ENCODE measurements at places on chromosomes 2 and 18.

DNA sequence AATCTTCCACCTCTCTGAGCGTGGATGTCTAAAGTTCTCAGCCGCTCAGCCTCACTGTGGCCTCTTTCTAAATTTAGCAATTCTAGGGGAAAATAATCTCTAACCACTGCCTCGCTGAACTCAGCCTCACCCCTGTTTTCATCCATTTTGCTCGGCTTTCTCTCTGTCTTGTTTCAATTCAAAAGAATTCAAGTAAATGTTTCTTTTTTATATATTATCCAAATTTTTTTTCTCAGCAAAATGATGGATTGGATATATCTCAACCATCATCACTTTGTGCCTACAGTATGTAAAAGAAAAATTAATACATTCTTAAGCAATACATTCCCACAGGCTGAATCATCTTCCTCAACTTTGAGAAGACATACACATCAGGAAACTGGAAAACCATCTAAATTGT, 24.0 kb upstream of the GALNT5 start:
- no peak for DNase-seq

DNA sequence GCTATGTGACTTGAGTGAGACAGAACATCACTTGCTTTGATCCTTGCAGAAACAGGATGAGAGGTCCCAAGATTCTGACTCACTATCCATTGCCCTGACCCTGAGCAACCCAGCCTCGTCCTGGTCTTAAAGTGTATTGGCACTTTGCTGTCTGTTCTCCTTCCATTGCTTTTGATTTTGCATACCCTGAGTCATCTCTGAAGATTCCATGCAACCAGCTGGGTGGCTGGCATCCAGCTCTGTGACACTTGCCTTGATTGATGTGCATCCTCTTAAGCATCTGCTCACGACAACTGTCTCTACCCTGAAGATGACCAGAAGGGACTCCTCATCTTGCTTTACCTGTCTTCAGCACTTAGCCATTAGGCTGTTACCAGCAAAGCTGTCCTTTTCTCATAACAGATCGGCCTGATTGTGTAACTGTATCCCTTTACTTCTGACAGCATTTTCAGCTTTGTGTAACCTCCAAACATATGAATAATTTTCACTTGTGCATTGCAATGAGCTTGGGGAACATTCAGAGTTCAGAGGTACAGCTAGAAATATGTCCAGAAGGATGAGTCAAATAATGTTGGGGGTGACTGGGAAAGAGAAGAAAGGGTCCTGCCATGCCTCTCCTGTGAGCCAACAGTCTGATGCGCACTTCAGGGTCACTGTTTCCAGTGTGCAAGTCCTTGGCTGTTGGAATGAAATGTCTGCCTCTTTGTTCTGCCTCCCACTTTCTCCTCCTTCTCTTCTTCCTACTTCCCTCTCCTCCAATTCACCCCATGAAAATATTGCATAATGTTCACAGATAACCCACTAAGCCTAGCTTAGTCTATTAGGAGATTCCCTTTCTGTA, 249.7 kb upstream of the OSR1 start:
- DNase-seq, result no peak

DNA sequence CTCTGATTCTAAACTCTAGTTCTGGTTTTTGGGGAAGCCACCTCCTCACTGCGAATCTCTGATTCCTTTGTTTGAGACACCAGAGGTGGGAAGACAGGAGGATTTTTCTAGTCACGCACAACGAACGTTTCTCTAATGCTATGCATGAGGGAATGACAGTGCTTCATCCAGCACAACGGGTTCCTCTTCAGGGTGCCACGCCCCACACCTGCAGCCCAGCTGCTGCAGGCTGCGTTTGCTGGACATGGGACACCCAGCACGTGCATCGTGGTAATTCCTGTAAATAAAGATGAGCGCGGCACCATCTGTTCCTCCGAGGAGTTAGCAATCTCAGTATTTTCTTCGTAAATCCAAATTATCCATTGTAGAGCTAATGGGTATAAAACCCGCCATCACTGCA, 37.5 kb upstream of the TPO start:
- DNase-seq, result no peak

DNA sequence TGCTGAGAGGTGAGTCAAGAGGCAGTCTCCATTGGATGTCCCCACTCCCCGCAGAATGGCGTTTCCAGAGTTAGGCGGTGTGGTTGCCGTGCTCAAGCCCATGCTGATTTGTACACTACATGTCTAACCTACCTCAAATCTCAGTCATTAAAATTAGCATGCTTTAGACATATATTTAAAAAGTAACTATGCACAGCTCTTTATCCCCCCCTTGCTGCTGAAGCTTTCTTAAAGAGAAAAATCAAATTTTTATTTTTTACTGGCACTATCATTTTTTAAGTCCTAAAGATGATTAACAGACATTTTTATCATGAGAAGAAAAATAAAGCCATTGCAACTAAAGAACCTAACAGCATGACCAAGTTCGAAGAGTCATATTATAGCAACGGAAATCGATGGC, 42.9 kb downstream of the BOLA3 start:
- DNase-seq, result no peak

DNA sequence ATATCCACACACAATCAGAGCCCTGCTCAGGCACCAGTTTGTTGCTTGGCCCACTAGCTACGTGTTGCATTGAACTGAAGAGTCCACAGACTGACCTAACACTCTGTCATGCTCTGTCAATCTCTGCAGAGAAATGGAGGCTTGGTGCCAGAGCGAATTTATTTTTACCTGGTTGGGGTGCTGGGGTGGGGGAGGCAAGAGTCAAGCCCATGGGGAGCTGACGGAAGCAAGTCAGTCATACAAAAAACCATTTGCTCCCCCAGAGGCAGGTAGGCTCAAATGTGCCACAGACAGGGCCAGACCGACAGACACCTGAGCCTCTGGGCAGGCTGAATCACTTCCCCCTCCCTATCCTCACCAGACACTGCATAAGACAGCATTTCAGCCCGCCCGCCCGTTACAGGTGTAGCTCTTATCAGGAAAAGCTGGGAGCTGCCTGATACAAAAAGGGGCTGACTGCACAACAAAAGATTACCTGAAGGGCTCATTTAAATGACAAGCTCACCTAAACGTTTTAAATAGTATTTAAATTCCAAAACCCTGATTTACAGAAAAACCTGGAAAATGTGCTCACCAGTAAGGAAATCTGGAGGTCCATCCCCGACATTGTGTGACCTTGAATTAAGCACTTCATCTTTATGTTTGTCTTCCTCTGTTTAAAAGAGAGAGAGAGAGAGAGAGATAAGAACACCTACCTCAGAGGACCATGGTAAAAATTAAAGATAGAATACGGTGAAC, 2.1 kb upstream of the PCBP1 start:
- peak; percentile 35 for DNase-seq

Data from GM13977 (cell line).